ENCODE measurements at places on chromosomes 7 and 10.

DNA sequence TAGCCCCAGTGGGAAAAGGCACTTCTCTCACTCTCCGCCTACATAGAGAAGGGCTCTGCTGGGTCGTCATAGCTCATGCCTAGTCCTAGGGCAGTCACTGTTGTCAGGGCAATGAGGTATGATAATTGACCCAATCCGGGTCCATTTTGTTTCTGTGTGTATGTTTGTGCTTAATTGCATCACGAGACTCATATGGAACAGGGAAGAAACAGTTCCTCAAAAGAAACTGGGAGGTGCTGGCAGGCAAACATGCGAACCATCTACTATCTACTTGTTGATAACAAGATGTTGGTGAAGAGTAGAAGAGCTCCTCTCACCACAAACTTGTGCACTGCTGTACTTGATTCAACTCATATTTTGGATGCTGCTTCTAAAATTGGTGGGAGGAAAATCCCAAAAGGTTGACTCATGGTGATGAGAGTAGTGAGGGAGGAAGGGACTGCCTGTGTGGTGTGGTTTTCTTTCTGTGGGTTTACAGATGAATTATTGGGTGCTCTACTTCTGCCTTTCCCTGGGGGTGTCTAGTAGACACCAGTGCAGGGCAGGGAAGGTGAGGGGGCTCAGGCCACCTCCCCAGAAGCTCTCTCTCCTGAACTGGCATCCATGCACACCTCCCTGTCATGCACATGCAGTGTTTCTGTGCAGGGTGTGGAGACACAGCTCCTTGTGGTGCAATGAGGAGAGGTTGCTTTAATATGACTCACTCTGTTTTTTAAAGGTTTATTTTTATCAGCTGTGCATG is 29.4 kb downstream of the LSMEM1 start:
- DNase-seq = peak; percentile 89

DNA sequence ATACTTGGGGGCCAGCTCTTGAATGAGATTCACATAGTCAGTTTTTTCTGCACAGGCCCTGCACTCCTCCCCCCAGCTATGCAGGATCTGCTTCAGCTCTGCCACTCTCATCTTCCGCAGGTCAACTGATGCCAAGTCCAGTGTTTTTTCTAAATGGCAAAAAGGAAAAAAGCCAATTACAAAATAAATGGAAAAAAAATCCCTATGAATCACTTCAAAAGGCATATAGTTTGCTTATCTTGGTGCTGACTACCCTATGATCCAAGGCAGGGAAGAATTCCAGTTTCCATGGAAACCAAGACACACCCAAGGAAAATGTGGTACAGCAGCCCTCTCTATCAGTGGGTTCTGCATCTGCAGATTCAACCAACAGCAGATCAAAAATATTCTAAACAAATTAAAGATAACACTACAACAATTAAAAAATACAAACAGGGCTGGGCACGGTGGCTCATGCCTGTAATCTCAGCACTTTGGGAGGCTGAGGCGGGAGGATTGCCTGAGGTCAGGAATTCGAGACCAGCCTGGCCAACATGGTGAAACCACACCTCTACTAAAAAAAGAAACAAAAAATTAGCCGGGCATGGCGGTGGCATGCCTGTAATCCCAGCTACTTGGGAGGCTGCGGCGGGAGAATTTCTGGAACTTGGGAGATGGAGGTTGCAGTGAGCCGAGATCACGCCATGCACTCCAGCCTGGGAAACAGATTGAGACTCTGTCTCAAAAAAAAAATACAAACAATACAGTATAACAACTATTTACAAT is 17.6 kb downstream of the CDNF start:
- DNase-seq = no peak

- DNase-seq = no peak
Measured at GRCh38 chr7:17663061-17663675, 277.1 kb downstream of the SNX13 start.

DNA sequence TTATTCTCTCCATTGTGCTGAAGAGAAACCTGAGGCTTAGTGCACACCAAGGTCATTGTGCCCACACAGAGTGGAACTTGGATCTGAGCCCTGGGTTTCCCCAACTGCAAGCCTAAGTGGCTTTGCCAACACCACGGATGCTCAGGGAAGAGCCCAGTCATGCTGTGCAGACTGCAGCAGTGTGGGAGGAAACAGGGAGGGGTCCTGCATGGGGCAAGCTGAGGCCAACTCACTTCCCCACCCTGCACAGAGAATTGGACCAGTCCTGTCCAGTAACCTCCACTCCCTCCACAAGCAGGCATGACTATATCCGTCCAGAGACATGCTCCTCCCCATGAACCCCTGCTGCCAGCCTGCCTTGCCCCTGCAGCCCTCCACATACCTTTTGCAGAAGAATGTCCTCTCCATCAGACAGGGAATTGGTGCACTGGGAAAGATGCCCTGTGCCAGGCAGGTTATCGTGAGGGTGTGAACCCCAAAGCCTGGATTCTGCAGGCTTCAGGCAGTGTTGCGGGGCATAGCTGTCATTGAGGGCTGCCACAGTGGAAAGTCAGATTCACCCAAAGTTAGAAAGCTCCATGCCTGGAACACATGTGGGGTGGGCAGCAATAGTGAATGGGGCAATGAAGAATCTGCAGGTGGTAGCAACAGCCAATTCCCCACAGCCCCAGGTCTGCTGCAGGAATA is 44.9 kb downstream of the DRGX start:
- DNase-seq = peak; percentile 88

- DNase-seq = no peak
Measured at GRCh38 chr10:84523526-84523925, 195.1 kb downstream of the CCSER2 start.

GRCh38 chr10:52410916-52411315 is 96.8 kb downstream of the DKK1 start:
- no peak for DNase-seq

- DNase-seq = no peak
Measured at GRCh38 chr10:27248215-27248614, 7.6 kb upstream of the ACBD5 start.
